Activated T-helper 1 cell treated with anti-CD3 and anti-CD28 coated beads, Interleukin-12 subunit alpha, Interleukin-12 subunit beta, Interleukin-2, Interleukin-4 antibody, amounts not matched to agents 30 ng/mL and 10 ng/mL and 1 ng/mL, durations not matched to agents 14 hours and 24 hours and 36 hours (primary cell): ENCODE measurements at places on chromosomes 12 and 14.

DNA sequence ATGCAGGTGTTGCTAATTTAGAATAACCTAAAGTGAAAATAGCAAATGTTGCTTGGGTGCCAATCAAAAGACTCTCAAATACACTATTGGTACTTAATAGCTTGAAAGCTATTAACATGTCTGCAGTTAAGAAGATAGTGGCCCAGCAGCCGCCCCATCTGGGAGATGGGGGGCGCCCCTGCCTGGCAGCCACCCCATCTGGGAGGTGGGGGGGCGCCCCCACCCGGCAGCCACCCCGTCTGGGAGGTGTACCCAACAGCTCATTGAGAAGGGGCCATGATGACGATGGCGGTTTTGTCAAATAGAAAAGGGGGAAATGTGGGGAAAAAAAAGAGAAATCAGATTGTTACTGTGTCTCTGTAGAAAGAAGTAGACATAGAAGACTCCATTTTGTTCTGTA, 923.1 kb upstream of the MDGA2 start:
- DNase-seq: no peak

DNA sequence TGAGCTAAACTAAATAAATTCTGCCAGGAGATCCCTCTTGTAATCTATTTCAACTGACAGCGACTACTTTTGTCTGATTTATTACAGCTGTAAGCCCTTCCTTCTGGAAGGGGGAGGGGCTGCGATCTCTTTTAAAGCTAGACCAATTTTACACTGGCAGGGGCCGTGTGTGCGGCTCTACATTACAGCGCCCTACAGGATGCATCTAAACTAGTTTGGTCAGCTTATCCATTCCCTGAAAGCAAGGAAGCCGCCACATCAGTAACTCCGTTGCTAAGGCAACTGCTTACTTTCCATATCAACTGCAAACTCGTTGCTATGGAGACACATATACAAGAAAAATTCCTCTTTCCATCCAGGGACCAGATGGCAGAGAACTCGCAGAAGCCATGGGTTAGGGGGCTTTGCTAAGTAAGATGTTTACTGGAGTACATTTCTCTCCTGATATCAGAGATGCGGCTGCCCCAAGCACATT, 17.4 kb downstream of the FOXN3 start:
- no peak for DNase-seq

DNA sequence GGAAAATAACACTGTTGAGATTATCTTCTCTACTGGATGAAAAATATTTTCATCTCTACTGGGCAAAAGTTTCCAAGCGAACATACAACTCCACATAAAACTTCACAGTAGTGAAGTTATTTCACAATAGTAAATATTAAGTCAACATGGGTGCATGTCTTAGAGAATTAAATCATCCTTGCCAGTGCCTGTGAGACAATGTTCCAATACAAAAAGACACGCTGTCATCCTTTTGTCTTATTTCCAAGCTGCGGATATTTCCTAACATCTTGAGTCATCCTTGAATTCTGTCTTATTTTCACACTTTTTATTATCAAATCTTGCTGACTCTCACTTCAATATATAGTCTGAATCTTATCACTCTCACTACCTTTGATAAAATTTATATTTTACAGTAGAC, 142.9 kb upstream of the KITLG start:
- no peak for DNase-seq

DNA sequence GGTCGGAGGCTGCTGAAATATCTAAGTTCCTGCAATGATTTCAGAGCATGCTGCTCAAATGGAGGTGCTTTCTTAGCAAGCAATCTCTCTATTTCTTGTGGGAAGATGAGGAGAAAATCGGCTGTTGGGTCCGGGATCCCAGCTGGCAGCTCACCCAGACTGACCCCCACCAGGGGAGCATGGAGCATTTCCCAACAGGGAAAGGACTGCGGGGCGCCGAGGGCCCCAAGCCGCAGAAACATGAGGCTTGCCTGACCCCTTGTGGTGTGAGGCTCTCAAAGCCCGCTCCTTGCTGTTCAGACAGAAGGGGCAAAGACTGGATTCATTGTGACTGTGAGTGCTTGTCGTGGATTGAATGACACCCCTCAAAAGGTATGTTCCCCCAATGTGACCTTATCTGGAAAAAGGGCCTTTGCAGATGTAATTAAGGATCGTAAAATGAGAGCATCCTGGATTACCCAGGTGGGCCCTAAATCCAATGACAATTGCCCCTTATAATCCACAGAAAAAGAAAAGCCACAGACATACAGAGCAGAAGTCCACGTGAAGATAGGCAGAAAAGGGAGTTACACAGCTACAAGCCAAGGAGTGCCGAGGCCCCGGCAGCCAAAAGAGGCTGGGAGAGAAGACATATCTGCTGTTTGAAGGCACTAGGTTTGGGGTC, 116.3 kb upstream of the VASH1 start:
- no peak for DNase-seq

- no peak for DNase-seq
These were observed 45.0 kb downstream of the GPR65 start for GRCh38 chr14:88049936-88050335.

- DNase-seq: no peak
These were observed 32.4 kb downstream of the IQSEC3 start for GRCh38 chr12:98924-99352.

DNA sequence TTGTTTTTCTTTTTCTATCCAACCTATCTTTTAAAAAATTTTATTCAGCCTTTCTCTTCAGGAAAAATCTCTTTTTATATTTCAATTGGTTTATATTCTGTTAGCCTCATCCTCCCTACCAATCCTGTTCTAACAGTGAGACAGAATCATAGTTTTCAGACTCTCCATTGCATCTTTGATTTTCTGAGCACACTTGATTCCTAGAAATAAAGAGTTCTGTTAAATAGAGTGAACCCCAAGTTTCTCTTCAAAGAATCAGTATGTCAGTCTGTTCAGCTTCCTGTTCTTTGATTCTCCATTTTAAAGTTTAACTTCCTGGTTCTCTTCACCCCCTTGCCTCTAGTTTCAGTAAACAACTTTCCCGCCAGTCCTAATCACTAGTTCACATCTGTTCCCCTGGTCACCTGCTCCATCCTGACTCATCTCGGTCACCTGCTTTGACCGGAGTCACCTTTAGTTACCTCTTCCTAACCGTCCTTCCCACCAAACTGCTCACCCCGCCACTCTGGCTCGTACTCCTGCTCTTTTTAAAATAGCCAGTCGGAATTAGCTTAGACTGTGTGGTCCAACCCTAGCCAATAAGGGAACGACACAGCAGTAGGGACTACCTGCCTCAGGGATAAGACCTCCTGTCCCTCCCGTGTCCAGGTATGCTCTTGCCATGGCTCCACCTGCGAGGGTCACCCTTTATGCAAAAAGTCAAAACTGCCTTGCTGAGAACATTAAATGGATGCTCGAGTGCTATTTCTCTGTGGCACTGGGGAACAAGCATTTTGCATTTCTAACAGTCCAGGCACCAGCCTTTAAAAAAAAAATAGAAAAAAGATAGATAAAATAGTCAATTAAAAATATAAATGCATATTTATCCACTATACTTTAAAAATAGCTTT, 48.4 kb downstream of the DDX51 start:
- no peak for DNase-seq

DNA sequence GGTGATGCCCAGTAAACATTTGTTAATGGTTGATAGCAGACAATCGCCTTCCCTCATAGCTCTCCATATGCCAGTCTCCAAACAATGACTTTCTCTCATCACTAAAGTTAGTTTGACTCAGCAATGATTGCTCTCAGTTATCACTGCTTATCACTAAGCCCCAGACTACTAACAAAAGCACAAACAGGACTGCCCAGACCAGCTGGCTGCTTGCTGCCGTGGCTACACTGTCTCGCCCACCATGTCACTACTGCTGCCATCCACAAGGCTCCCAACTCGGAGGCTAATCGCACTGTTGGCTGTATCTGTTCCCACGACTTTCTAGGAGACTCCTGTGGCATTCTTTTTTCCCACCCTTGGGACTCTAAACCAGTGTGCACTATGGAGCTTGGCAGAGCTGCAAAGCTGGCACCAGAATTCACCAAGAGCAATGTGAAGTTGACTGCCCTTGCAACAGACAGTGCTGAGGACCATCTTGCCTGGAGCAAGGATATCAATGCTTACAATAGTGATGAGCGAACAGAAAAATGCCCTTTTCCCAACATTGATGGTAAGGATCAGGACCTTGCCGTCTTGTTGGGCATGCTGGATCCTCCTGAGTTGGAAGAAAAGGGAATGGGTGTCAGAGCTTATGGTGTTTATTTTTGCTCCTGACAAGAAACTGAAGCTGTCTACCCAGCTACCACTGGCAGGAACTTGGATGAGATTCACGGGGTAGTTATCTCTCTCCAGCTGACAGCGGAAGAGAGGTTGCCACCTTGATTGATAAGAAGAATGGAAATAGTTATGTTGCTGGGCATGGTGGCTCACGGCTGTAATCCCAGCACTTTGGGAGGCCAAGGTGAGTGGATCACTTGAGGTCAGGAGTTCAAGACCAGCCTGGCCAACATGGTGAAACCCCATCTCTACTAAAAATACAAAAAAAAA, 27.1 kb upstream of the NR2C1 start:
- no peak for DNase-seq

- DNase-seq: no peak
These were observed 70.1 kb downstream of the SYNE2 start for GRCh38 chr14:63922696-63923421.

DNA sequence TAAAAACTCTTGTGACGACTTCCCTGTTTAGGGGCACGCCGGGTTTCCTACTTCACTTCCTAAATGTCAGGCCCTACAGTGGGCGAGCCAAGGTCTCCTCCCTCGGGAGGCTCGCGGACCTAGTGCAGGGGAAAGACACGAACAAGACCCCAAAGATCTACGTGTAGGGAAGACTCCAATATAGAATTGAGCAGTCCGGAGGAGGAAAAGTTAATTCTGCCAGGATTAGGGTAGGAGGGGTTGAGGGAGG, 564 bp downstream of the ATXN3 start:
- peak; percentile 11 for DNase-seq

DNA sequence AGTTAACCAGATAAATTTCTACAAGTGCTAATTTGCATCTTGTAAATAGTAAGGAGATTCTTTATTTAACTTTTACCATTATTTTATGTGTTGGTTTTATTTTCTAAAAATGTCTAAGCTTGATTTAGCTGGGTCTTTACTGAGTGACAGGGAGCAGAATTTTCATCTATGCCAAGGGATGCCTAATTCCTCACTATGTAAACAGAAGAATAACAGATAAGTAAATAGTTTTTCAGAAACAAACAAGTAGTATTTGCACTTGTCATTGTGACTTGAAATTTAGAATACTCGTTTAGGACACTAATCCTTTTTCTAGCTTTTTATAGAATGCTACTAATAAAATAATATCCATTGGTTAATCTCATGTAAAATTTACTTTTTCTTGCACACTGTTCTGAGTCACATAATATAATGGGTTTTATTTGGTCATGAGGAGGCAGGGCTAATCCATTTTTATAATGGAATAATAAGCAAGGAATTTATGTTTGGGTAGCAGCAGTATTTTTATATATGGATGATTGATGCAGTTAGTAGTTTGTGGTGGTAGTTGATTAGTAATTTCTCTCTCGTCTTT, 746.5 kb downstream of the SLC6A15 start:
- no peak for DNase-seq

GRCh38 chr12:6277982-6278438, 32.5 kb upstream of the PLEKHG6 start:
- peak; percentile 11 for DNase-seq
